Breast epithelium (tissue), 4 donors: ENCODE measurements at places on chromosomes 7 and 10. TPM values are rescaled to one million over a fixed set of nuclear protein-coding genes. Genes with fewer than 3 reads are reported as not detected.

XRCC2 gene
- total RNA-seq, result 0.98 TPM

DNA sequence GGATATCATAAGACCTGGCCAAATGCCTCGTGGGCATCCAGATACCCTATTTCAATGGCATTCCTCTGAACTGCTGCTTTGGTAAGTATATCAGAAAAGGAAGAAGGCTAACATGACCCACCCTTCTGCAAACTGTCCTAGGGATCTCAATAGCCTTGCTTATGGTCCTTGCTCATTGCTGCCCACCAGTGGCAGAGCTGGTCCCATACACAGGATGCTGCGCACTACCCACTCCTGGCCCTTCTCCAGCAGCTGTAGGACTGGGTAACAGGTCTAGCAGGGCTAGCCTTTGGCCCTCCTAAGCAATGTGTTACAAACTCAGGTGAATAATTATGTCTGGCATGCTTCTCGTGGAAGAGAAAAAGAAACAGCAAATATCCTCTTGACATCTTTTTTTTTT, 72.5 kb downstream of the C10orf90 start:
- H3K4me3 ChIP-seq, result no peak overlapping the region
- DNase-seq, result no peak
- H3K36me3 ChIP-seq, result no peaks in the 10 kb centered on the region
- no peaks in the 10 kb centered on the region for H3K27me3 ChIP-seq

GRCh38 chr7:31340051-31340450, 475 bp downstream of the NEUROD6 start:
- no peaks in the 10 kb centered on the region for H3K4me1 ChIP-seq
- no peaks in the 10 kb centered on the region for H3K36me3 ChIP-seq
- no peak overlapping the region for H3K27ac ChIP-seq
- no peak overlapping the region for H3K4me3 ChIP-seq

DNA sequence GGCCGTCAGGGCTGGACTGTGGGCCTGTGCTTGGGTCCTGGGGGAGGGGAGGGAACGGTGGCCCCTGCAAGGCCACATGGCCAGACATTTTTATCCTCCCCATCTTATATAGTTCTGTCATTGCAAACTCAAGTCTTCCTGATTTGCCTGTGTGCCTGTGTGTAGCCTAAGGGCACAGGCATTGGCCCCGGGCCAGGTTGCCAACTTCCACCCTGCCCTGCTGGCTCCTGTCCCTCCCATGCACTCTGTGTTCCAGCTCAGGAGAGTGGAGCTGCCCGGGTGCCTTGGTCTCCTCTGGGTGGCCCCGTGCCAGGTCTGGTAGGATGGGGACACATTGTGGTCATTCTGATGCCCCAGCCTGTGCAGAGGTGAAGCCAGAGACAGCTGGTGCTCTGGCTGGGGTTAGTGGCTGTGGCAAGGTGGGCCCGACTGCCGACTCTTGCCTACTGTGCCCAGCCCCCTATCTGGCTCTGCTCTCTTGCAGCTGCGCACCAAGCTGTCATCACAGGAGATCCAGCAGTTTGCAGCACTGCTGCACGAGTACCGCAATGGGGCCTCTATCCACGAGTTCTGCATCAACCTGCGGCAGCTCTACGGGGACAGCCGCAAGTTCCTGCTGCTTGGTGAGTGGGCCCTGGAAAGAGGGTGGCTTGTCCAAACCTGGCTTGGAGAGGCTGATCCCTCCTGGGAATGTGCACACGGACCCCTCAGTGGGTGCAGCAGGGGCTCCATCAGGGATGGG, 14.8 kb downstream of the NACAD start:
- DNase-seq, result peak; percentile 73
- no peaks in the 10 kb centered on the region for H3K27me3 ChIP-seq
- no peak overlapping the region for H3K27ac ChIP-seq
- H3K4me3 ChIP-seq, result no peak overlapping the region
- H3K4me1 ChIP-seq, result peaks cover 9% of the 10 kb centered on the region
- no peaks in the 10 kb centered on the region for H3K36me3 ChIP-seq

LRRC27 gene
- total RNA-seq, result 8.2 TPM

ADCYAP1R1 gene
- 2.6 TPM for total RNA-seq

HILPDA gene
- total RNA-seq, result 34.4 TPM

GRCh38 chr7:132377015-132377414, 199.3 kb downstream of the PLXNA4 start:
- no peak for DNase-seq
- no peak overlapping the region for H3K27ac ChIP-seq
- no peaks in the 10 kb centered on the region for H3K36me3 ChIP-seq
- H3K4me3 ChIP-seq, result no peak overlapping the region

DNA sequence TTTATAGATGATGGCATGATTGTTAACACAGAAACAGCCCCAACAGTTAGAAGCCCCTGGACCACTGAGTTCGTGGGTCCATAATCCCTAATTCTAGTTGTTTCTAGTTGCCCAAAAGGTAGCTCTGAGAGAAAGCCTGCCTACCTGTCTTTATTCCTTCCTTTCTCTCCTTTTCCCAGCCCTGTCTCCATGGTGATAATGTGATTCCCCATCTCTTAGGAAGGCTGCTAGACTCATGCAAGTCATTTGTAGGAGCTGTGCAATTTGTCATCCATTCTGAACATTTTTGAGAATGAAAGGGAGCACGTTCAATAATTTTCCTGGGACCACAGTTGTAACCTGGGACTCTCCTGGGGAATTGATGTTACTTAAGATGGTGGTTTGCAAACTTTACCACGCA, 183.4 kb downstream of the EMX2 start:
- no peaks in the 10 kb centered on the region for H3K4me1 ChIP-seq
- no peak overlapping the region for H3K27ac ChIP-seq
- H3K36me3 ChIP-seq, result no peaks in the 10 kb centered on the region
- DNase-seq, result no peak

- no peaks in the 10 kb centered on the region for H3K27me3 ChIP-seq
- peak overlapping the region; percentile 94 for H3K4me3 ChIP-seq
- peaks cover 7% of the 10 kb centered on the region for H3K4me1 ChIP-seq
- peak; percentile 89 for DNase-seq
- H3K27ac ChIP-seq, result peak overlapping the region; percentile 90
Measured at GRCh38 chr7:149624419-149625339, 127.1 kb upstream of the ZNF746 start.

GRCh38 chr10:89278034-89278535, 23.8 kb upstream of the IFIT2 start:
- H3K27ac ChIP-seq, result peak overlapping the region; percentile 89
- H3K4me1 ChIP-seq, result peaks cover 32% of the 10 kb centered on the region
- no peak overlapping the region for H3K4me3 ChIP-seq

DNA sequence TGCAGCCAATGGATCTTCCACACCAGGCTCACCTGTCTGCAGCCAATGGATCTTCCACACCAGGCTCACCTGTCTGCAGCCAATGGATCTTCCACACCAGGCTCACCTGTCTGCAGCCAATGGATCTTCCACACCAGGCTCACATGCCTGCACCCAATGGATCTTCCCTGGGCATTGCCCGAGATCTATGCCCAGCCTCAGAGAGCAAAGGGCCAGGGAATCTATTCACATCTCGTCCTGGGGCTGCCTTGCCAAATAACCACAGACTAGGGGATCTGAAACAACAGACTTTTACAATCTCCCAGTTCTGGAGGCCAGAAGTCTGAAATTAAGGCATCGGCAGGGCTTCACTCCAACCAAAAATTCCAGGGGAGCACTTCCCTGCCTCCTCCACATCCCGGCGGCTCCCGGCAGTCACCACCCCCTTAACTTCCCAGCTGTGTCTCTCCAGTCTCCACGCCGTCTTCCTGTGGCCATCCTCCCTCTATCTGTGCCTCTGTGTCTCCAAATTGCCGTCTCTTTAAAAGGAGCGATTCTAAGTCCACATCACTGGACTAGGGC, 92.4 kb upstream of the PPP2R2D start:
- H3K27me3 ChIP-seq, result no peaks in the 10 kb centered on the region
- H3K4me1 ChIP-seq, result no peaks in the 10 kb centered on the region
- no peak for DNase-seq
- H3K4me3 ChIP-seq, result no peak overlapping the region
- no peaks in the 10 kb centered on the region for H3K36me3 ChIP-seq

- no peaks in the 10 kb centered on the region for H3K36me3 ChIP-seq
- H3K4me3 ChIP-seq, result no peak overlapping the region
- DNase-seq, result no peak
- H3K4me1 ChIP-seq, result no peaks in the 10 kb centered on the region
Measured at GRCh38 chr7:111622084-111622483, 59.8 kb upstream of the IMMP2L start.

- no peak overlapping the region for H3K4me3 ChIP-seq
- H3K4me1 ChIP-seq, result no peaks in the 10 kb centered on the region
- no peak for DNase-seq
- no peaks in the 10 kb centered on the region for H3K27me3 ChIP-seq
- no peaks in the 10 kb centered on the region for H3K36me3 ChIP-seq
Measured at GRCh38 chr7:39272111-39272510, 294.1 kb upstream of the YAE1 start.

ZNF467 gene
- 5.9 TPM for total RNA-seq

- H3K27ac ChIP-seq, result no peak overlapping the region
- H3K36me3 ChIP-seq, result no peaks in the 10 kb centered on the region
- no peaks in the 10 kb centered on the region for H3K27me3 ChIP-seq
- no peaks in the 10 kb centered on the region for H3K4me1 ChIP-seq
- H3K4me3 ChIP-seq, result no peak overlapping the region
Measured at GRCh38 chr10:47349941-47350371, 1.8 kb downstream of the RBP3 start.

GRCh38 chr7:158351051-158351450, 236.6 kb downstream of the PTPRN2 start:
- H3K4me3 ChIP-seq, result no peak overlapping the region
- no peaks in the 10 kb centered on the region for H3K4me1 ChIP-seq
- no peak overlapping the region for H3K27ac ChIP-seq

TYW1B gene
- 10.2 TPM for total RNA-seq

TFEC gene
- total RNA-seq, result 7.2 TPM

CTAGE15 gene
- not detected for total RNA-seq

DNA sequence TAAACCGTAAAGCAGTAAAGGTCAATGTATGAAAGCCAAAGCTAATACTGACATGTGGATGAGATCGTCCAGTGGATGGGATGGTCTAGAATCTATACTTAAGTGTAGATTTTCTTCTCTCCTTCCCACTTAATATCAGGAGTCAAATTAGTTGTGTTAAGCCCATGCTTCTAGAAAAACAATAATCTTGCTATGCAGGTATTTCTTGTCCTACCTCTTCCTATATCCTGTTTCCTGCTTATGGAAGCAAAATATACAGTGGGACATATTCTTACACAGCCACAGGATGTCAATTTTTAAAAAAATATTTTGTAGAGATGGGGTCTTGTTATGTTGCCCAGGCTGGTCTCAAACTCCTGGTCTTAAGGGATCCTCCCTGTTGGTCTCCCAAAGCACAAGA, 27.5 kb downstream of the CPEB3 start:
- no peak for DNase-seq
- no peak overlapping the region for H3K4me3 ChIP-seq
- no peaks in the 10 kb centered on the region for H3K36me3 ChIP-seq
- H3K4me1 ChIP-seq, result no peaks in the 10 kb centered on the region
- H3K27me3 ChIP-seq, result no peaks in the 10 kb centered on the region

DNA sequence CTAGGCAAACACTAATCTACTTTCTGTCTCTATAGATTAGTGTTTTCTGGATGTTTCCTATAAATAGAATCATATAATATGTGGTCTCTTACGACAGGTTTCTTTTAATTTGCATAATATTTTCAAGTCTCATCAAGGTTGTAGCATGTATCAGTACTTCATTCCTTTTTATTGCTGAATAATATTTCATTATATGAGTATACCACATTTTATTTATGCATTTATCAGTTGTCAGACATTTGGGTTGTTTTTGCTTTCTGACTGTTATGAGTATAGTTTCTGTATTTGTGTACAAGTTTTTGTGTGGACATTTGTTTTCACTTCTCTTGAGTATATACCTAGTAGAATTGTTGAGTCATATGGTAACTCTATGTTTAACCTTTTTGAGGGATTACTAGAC, 48.2 kb downstream of the SHOC2 start:
- H3K27ac ChIP-seq, result no peak overlapping the region
- H3K4me1 ChIP-seq, result no peaks in the 10 kb centered on the region
- no peak for DNase-seq
- no peak overlapping the region for H3K4me3 ChIP-seq

DNA sequence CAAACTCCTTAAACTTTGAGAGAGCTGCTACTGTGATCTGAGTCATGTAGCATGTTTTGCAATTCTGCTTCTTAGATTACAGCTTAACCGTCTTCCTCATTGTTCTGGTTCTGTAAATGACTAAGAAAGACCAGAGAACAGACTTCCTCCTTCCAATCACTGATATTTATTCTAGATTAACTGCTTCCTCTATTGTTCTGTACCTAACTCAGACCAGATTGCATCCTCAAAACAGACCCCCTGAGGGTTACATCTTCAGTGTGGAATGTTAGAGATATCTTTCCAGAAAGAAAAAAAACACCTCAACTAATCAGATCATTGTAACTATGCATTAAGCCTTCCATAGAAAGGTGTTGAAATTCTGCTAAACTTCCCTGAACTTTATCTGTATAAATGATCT, 5.7 kb upstream of the PIP start:
- H3K4me1 ChIP-seq, result peaks cover 5% of the 10 kb centered on the region
- no peaks in the 10 kb centered on the region for H3K36me3 ChIP-seq
- H3K4me3 ChIP-seq, result no peak overlapping the region
- DNase-seq, result no peak

GRCh38 chr7:70346844-70347462, 748.7 kb downstream of the AUTS2 start:
- no peaks in the 10 kb centered on the region for H3K27me3 ChIP-seq
- DNase-seq, result no peak
- no peak overlapping the region for H3K27ac ChIP-seq
- no peak overlapping the region for H3K4me3 ChIP-seq
- no peaks in the 10 kb centered on the region for H3K36me3 ChIP-seq

TMEM130 gene
- 0.88 TPM for total RNA-seq

DNA sequence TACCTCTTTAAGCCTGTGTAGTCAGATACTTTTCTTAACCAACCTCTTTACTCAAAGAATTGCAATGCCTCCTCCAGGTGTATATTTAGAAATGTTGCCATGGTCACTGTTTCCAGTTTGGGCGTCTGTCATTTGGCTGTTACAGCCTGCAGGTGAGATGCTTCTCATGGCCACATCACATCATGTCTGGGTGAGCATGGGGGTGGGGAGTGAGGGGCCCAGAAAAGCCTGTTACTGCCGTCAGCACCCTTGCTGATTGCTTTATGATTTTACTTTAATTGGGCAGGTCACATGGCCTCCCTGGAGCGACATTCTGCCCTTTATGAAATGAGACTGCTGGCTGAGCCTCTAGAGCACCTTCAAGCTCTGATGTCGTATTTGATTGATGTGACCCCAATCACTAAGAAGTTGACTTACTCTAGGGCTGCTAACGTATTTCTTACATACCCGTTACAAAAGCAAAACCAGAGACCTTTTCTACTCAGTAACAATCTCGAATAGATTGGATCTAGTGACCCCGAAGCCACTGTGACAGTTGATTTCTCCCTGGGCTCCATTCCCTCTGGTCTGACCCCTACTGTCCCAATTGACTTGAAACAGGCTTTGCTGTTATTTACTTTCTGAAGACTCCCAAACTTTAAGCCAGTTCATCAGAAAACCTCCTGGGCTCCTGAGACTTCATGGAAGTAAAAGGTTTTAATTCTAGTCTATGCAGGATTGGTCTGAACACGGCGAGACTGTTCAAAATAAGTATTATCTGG, 60.7 kb downstream of the OTUD1 start:
- no peak overlapping the region for H3K27ac ChIP-seq
- H3K27me3 ChIP-seq, result no peaks in the 10 kb centered on the region

- H3K27me3 ChIP-seq, result peaks cover 34% of the 10 kb centered on the region
- peaks cover 9% of the 10 kb centered on the region for H3K4me1 ChIP-seq
- H3K4me3 ChIP-seq, result peak overlapping the region; percentile 86
- no peaks in the 10 kb centered on the region for H3K36me3 ChIP-seq
- no peak for DNase-seq
Measured at GRCh38 chr10:101292194-101293006, 61.6 kb upstream of the BTRC start.

- no peaks in the 10 kb centered on the region for H3K4me1 ChIP-seq
- no peaks in the 10 kb centered on the region for H3K36me3 ChIP-seq
- no peak for DNase-seq
- peak within 1 kb of the TSS; percentile 85 for H3K27ac ChIP-seq
Measured at GRCh38 chr7:22356701-22357310, at the start of gene RAPGEF5. TSS of gene RAPGEF5 (minus strand) at chr7:22357154. CDS start at chr7:22357060, 94 bp downstream.
